NCI-H446 treated with DMSO at 0.1 percent for 48 hours (cell line): ENCODE measurements at places on chromosomes 6 and 20.

DNA sequence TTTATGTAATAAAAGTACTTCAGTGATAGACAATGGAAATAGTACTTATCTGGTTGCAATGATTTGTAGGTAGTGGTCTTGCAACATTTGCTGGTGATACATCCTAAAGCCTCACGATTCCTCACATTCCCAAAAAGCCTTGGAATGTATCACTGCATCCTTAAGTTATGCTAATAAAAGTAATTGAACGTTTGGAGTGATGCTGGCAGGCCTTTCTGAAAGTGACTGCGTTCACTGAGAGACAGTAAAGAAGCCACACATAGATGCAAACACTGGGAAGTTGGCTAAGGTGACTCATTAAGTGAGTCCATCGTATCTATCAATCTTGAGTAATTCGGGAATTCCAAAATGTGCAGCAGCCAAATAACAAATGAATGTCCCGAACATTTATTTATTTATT, 444.1 kb upstream of the SOX4 start:
- DNase-seq, result no peak

DNA sequence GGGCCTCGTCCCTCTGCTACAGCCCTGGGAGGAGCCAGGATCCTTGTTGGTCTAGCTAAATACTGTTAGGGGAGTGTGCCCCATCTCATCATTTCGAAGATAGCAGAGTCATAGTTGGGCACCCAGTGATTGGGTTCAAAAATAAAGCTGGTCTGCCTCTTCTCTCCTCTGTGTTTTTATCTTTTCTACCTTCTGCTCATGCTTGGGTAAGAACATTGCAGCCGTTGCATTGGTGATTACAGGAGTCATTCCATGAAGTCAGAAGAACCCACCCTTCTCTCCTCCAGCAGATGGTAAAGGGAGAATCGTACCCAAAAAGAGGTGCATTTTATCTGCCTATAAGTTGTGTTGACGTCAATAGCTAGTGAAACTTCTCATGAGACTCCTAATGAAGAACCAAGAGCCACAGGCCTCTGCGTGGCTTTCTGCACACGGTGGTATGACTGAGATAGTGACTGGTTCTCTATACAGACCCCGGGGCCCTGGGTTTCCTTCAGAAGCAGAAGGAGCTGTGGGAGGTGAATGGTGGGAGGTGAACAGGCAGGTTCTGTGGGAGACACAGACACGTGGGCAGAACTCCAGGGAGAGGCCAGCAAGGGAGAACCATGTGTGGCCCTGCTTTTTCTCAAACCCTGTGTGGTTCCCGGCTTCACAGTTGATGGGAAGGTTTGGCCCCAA, 5.7 kb upstream of the FAM209A start:
- DNase-seq, result no peak

- DNase-seq, result no peak
Measured at GRCh38 chr6:167268683-167269280, 22.3 kb upstream of the UNC93A start.

- DNase-seq, result no peak
Measured at GRCh38 chr20:5046656-5047339, 45.5 kb upstream of the SLC23A2 start.

DNA sequence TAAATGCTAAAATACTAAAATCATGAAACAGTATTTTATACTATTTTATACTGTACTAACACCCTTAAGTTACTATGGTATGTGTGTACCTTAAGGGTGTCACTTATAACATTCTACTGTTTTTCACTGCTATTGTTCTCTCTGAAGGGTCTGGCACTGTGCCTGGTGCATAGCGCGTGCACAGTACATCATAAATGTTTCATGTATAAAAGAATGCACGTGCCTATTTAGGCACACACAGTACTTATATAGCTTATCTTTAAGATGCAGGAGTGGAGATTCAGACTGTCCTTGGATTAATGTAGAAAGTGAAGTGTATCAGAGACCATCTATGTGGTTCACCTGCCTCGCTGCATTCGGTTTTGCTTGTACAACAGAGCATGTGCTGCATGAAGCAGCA, 64.0 kb upstream of the SGK1 start:
- DNase-seq, result no peak

DNA sequence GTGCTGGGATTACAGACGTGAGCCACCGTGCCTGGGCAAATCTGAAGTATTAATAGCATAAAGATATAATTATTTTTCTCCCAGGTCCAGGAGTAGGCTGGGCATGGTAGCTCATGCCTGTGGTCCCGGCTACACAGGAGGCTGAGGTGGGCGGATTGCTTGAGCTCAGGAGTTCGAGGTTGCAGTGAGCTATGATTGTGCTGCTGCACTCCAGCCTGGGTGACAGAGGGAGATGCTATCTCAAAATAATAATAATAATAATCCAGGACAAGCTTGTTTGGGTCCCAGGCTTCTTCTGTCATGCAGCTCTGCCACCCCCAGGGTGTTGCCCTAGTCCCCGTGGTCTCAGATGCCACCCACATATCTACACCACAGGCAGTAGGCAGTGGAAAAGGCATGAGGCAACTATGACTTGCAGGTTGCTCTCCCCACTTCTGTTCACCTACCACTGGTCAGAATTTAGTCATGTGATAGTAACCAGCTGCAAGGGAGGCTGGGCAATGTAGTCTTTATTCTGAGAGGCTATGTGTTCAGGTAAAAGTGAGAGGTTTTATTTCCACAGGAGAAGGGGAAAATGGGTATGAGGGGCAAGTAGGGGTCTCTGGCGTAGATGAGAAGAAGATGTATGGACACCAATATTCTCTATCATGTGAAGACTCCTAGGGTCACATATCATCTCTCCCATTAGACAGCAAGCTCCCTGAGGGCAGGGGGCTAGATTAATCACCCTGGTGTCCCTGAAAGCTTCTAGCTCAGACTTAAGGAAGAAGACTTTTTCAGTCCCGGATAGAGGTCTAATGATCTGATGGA, 25.7 kb downstream of the TCF15 start:
- DNase-seq, result no peak

DNA sequence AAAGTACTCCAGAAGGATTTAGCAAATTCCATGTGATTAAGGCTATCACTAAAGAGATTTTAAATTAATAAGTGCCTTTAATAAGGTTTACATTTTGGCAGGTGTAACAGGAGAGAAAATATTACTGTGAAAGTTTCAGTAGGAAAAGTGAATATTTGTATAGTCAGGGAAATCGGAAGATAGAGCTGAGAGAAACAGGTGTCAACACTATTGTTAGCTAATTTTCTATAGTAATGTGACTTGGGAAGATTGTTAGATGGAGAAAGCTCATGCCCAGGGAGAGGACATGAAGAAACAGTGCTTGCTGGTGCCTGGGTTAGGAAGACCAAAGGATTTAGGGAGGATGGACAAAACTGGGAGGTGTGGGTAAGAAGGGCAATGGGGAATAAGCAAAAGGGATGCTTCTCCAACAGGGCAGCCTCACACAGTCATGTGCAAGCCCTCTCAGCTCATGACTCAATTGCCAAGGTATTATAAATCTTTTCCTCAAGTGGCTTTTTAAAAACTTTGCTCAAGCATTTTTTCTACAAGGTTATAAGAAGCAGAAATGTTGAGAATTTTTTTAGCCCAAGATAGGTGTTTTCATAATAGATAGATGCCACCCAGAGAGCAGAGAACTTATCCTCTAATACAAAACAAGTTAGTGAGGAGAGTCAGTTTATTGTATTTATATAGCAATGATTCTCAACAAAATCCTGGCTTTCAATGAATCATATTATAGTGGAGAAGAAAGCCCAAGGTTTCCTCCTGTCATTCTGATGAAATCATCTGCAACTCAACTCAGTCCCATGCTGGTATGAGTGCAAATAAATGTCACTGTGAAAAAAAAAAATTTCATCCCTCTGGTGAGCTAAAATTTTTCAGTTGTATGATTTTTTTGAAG, 325.2 kb upstream of the NT5E start:
- no peak for DNase-seq

DNA sequence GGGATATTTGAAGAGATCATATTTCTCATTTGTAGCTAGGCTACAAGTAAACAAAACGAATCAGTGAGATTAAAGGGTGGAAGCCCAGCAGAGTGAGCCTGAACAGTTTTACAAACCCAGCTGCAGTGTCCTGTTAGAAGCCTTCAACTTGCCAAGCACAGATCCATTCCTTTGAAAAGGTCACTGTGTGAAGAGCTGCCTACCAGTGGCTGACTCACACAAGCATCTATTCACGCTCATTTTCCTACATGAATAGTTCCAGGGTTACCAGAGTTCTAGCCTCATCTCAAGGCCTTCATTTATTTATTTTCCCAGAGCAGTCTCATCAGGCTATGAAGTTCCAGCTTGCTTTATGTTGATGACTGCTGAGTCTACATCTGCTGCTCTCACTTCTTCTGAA, 25.7 kb upstream of the MLIP start:
- peak; percentile 11 for DNase-seq

DNA sequence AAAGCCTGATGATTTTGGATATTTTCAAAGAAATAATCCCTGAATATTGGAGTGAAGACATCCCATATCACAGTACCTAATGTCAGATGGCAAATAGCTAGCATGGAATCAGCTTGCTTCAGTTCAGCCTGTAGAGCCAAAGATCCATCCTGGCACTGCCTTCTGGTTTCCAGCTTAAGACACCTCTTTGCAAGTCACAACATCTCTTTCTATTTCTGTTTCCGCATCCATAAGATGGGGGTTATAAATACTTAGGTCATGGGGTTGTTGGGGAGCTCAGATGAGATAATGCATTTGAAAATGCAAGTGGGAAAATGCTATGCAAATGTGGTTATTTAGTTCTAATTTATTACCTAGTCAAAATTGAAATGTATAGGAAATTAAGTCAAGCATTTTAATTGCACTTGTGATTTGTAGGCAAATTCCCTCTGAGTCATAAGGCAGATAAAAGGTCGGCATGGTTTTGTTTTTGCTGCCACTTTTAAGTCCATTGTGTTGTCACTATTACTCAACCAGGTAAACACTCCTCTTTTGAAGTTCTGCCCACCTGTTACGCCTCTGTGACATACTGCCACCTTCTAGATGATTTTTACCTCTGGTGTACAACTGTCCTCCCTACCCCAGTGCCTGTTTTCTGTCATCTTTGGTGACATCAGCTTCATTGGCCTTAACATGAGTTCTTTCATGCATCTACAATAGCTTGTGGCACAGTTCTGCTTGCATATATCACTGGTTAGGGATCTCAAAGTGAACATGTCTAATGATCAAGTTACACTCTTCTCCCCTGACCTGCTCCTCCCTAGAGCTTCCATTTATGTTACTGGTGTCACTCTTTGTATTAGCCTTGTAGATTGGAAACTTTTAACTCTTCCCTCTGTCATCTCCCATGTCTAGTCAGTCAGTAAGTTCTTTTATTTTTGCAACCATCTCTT, 96.6 kb downstream of the CDKAL1 start:
- DNase-seq, result no peak

- no peak for DNase-seq
Measured at GRCh38 chr6:80527552-80528052, 421.1 kb downstream of the BCKDHB start.

GRCh38 chr6:163395122-163395830, 19.2 kb upstream of the QKI start:
- DNase-seq, result no peak

DNA sequence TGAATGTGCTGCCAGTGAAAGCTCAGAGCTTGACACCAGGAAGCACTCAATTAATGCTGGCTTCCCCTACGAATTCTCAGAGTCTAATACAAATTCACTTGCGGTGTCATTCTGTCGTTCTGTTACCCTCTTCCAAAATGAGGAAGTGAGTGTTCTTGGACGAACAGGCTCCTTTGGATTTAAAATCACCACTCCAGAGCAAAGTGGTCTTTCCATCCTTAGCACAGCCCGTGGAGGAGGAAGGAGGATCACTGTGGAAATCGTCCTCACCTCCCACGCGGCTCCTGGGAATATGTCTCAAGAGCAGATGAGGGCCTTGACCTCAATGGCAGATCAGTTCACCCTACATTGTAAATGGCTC, 41.7 kb downstream of the RIOK1 start:
- no peak for DNase-seq

DNA sequence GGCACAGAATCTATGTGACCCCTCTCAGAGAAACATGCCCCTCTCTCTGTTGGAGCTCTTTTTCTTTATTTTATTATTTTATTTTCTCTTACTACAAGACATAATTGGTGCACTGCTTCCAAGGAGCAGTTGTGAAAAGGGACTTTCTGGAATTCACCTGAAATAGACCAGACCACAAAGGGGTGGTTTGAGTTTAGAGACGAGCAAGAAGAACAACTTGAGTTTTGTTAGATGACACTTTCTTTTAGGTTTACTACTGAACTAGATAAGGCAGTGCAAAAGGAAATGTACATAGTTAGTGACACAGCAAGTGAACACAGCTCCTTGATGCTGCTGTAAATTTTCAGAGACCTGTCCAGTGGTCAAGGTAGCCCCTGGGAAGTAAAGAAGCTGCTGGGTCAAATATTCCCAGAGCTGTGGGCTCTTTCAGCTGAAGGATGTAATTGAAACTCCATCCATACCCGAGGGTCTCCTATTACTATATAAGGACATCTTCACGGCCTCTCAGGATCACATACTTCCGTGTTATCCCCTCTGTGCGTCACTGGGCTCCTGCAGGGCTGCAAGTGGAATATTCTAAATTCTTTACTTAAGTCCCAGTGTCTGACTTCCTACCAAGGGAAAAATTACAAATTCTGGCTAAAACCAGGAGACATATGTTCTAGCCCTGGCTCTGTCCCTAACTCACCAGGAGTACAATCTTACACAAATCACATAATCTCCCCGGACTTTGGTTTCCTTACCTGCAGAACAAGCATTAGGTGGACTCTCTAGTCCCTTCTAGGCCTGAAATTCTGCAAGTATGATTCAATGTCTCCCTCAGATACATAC, 69.1 kb upstream of the ADTRP start:
- DNase-seq, result no peak

DNA sequence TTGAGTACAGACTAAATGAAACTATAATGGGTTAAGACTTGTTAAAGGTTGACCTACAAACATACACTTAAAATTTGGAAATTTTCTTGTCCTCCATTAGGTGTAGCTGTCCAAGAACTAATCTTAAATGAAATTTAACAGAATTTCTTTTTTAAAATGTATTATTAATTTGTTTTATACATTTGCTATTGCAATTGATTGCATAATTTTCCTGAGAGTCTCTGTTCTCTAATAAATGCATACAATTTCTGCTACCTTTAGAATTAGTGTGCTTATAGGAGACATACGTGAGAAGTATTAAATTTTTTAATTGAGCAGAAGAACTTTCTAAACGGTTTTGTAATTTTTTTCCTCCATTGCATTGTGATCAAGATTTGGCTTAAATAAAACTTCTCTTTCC, 1.5 kb downstream of the FAM135A start:
- DNase-seq, result no peak

- no peak for DNase-seq
Measured at GRCh38 chr20:39534846-39535245, 572.7 kb downstream of the DHX35 start.

DNA sequence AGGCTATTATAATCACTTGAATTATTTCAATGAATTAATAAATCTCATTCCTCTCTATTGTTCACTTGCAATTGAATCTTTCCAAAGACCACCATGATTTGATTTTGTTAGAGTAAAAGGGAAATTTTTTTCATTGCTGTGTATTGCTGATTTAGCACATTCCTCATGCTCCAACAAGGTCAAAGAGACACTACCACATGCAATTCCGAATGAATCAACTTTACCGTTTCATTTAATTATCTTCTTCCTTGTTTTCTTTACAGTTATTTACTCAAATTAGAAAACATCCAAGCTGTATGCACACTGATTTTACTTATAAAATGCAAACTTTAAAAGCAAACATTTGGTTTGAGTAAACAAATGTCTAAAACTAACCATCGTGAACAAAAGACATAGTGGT, 967 bp downstream of the KIAA0408 start:
- DNase-seq, result no peak

GRCh38 chr6:34043359-34043758, 102.5 kb downstream of the GRM4 start:
- no peak for DNase-seq
